ENCODE measurements at places on chromosomes 5 and 9.

GRCh38 chr5:96501991-96502646, 69.1 kb upstream of the PCSK1 start:
- DNase-seq = no peak

DNA sequence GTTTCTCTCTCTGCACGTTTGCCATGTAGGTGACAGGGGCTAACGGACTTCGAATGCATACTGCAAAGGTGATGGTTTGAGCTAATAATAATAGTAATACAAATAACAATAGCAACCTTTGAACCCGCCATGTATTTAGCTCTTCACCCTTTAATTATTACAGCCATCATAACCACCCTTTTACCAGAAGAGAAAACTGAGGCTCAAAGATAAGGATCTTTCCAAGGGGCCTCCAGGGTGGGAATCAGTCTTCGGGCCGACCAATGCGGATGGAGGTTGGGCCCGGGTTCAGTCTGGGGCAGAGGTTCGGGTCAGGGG, 494 bp downstream of the CDKN2AIPNL start:
- DNase-seq = no peak

DNA sequence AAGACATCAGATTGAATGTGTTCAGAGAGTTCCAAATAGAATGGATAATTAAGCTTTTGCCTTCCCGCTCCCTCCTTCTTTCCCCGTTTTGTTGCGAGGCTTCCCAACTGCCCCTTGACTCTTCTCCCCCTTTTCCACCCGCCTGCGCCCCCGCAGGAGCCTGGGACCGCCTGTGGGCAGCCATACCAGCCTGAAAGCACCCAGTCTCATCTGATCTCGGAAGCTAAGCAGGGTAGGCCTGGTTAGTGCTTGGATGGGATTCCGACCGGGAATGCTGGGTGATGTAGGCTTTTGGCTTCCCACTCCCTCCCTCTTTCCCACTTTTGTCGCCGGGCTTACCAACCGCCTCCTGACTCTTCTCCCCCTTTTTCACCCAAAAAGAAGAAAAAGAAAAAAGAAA, 6.8 kb upstream of the HSD17B4 start:
- no peak for DNase-seq

DNA sequence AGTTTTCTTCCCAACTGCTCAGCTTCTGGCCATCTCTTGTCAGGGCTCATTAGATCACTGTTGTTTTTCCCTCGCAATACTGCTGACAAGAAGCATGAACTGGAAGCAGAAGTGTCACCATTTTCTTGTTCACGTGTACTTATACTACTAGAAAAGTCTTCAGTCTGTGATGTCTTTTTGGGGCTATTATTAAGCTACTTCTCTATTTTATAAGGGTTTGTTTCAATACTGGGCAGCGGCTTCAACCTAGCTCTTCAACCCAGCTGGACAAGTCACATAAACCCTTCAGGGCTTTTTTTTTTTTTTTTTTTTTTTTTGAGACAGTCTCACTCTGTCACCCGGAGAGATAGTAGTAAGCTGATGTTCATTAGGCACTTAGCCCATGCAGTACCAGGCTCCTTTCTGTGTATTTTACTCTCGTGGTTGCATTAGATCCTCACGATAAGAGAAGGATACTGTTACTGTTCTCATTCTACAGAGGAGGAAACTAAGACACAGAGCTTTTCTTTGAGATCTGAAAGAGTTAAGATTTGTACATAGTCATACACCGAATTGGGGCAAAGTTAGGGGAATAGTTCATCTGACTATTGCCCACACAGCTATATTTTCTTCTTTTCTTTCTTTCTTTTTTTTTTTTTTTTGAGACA, 20.5 kb downstream of the RAPGEF1 start:
- DNase-seq = no peak

DNA sequence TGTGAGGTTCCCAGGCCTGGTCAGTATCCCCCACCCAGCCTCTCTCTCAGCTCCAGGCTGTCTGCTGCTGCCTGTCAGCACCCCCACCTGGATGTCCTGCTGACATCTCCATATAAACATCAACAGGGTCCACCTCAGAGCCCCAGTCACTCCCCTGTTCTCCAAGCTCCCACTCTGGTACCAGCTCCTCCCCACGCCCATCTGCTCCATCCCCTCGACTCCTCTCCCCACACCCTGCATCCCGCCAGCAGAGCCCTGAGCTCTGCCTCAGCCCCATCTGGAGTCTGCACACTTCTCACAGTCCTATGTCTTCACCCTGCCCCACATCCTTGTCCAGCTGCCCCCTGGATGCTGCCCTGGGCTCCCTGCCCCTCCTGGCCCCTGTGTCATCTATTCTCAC, 67.7 kb upstream of the LRRTM2 start:
- DNase-seq = no peak

GRCh38 chr9:76221423-76221822, 172.8 kb downstream of the RFK start:
- DNase-seq = no peak

- no peak for DNase-seq
Observed at GRCh38 chr9:135498381-135499126, 1.9 kb upstream of the MRPS2 start.

DNA sequence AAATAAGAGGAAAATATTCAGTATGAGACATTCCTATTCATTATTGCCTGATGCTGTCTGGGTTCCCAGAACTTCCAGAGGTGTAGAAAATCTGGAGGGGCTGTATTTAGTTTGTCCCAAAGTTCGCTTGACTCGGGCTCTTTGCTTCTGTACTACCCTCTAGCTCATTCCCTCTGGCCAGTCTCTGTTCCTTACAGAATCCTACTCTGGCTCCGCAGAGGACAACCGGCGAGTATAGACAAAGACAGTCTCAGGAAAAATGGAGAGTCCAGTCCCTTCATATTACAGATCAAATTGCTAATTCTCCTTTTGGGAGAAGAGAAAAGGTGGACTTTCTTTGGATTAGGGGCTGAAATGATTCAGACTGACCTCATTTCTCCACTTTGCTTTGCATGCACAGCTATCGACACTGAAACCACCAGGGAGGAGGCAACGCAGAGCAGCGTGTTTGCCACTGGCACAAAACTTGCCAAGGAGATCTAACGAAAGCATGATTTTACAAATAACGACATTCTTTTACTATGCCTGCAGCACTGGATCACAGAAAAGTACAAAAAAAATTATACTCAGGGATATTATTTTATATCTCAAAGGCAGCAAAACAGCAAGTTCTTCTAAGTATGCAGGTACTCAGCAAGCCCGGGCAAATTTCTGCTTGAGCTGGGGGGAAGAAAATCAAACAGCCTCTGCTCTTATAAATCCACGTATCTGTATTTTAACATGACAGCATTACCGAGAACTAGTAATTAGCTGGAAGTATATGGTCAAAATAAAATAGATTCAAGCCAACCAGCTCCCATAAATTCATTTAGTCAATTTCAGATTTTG, 279.7 kb downstream of the NPR3 start:
- DNase-seq = no peak

DNA sequence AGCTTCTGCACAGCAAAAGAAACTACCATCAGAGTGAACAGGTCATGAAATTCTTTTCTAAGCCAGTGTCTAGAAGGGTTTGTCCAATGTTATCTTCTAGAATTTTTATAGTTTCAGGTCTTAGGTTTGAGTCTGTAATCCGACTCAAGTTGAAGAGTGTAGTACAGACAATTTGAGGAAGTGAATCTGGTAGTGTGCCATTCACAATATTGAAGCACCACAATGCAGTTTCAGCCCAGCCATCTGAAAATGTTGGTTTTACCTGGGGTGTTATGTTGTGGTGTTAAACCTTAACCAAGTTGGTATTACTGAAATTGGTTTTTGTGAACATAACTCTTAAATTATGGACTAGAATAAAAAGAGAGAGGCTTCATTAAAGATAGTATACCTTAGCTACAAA, 77.2 kb downstream of the ADAMTS16 start:
- no peak for DNase-seq

DNA sequence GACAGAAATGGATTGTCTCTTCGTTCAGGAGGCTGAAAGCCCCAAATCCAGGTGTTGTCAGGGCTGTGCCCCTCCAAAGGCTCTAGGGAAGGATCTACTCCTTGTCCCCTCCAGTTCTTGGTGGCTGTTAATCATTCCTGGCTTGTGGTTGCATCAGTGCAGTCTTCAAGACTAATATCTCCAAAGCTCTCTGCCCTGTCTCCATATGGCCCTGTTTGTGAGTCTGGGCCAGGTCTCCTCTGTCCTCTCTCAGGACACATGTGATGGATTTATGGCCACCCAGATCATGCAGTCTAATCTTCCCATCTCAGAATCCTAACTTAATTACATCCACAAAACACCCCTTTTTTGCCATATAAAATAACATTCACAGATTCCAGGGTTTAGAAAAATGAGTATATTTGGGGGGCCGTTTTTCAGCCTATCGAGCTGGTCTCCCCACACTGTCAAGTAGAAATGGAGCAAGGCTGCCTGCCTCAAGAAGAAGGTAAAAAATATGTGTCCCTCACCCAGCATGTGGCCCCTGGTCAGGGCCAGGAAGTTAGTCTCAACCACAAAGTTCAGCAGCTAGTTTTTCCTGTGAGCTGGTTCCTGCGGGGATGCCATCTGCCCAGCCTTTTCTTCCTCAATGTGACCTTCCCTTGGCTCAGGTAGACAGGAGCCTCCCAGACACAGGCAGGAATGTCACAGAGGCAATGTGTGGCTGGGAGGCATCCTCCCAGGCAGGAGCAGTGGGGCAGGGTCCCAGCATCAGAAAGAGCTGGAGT, 509.4 kb downstream of the IRX1 start:
- DNase-seq = no peak

GRCh38 chr5:173486355-173487225, 129.9 kb downstream of the BOD1 start:
- DNase-seq = no peak

GRCh38 chr5:40600383-40600782, 79.3 kb upstream of the PTGER4 start:
- no peak for DNase-seq

- no peak for DNase-seq
Observed at GRCh38 chr5:143166090-143166489, 237.4 kb downstream of the NR3C1 start.

DNA sequence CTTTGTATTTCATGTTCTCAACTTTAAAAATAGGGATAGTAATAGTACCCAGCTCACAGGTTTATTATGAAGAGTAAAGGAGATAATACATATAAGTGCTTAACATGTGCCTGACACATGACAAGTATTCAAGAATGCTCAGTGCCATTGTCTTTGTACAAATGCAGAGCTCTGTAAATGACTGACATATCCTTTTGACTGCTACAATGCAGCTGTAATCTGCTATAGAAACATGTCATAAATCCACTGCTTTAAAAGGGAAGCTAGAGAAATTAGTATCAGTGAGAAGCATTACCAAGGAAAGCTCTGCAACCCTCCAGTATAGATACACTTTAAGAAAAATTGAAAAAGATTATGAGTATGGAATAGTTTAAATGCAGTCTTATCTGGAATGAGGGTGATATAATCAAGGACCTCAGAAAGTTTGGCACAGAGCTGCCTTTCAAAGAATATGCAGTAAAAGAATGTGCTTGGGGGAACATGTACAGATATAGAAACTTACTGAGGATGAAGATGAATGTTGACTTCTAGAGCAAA, 17.9 kb downstream of the ERAP1 start:
- DNase-seq = no peak

All from hematopoietic multipotent progenitor cell (in vitro differentiated cells).